ENCODE measurements at places on chromosomes 7 and 10.

GRCh38 chr10:88389456-88389855, 193.7 kb downstream of the RNLS start:
- DNase-seq = no peak

GRCh38 chr10:36450380-36450779, 675.0 kb upstream of the ANKRD30A start:
- DNase-seq = no peak

DNA sequence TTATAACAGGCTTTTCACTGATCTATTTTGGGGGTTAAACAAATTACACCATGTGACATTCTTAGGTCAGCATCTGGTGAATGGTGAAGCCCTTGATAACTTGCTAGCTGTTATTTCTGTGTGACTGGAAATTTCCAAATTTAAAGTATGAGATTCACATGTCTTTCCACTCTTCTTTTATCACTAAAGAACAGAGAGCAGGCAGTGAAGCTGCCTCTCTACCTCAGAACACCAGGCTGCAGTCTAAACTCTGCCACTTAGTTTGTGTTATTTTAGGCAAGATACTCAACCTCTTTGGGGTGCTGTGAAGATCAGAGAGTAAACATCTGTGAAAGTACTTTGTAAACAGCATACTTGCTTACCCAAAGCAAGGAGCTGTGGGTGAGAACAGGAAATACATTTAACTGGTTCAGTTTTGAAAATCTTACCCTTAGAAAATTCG, 15.5 kb upstream of the SP4 start:
- DNase-seq = no peak

DNA sequence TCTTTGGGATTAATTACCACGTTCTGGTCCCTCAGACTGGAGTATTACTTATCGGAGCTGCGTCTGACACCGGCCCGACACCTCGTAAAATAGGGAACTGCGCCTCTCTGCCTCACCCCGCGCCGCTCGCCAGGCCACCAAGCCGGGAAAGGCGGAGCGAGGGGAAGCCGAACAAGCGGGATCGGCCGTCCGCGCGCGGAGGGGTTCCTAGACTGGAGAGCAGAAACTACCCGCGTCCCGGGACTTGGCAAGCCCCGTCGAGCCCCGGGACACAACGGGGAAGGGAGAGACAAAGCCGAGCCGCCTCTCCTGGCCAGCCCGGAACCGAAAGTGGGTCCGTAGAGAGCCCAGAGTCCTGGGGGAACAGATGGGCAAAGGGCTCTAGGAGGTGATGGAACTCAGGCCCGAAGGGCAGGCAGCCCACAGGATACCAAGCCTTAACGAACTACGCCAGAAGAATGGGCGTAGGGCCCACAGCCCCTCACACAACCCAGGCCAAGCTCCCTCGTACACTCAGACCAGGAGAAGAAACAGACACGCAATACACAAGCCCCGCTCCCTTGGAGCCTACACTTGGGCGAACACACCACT, 6.5 kb downstream of the LBX1 start:
- no peak for DNase-seq

GRCh38 chr10:101889256-101890210, 45.9 kb upstream of the KCNIP2 start:
- DNase-seq = peak; percentile 72

DNA sequence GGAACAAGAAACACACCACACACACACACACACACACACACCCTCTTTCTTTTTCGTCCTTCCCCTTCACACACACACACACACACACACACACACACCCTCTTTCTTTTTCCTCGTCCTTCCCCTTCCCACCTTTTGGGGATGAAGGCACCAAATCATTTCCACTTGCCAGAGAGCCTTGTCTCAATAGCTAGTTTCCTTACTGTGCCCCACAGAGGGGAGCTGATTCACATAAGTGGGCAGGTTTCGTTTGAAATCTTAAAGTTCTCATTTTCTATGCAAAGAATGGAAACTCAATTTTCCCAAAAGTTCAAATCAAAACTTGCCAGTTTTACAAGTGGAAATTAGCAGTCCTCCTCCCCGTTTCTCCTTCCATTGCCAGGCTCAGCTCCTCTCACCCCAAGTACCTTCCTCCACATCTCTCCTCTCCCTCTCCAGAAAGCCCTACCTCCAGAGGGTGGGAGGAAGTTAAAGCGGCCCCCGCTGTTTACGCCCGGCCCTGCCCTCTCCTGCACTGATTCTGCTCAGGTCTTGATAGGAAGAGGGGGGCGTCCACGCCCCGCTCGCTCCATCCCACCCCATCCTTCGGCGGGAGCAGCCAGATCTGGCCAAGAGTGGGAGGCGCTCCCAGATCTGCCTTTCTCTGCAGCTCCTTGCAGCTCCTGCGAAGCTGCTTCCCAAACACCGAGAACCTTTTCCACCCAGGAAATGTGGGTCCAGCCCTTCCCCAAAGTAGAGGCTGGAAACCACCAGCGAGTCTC, 1.3 kb downstream of the CTTNBP2 start:
- DNase-seq = no peak

DNA sequence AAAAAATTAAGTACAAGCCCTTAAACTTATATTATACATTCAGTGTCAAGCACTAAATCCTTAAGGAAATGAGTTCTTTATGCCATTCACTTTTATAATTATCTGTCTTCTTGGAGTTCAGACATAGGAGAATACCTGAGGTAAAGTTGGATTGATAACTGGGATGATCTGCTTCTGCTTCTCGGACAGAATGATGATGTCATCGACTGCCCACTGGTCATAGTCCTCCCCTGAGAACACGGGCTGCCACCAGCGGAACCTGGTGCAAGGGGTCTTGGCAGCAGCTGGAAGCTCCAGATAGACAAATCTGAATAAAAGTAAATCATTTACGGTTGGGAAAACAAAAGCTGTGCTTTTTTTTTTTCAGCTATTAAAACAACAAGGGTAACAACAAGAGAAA, 148.2 kb upstream of the SLC26A5 start:
- DNase-seq = no peak

GRCh38 chr7:138575897-138576428, 115.9 kb downstream of the TRIM24 start:
- no peak for DNase-seq

DNA sequence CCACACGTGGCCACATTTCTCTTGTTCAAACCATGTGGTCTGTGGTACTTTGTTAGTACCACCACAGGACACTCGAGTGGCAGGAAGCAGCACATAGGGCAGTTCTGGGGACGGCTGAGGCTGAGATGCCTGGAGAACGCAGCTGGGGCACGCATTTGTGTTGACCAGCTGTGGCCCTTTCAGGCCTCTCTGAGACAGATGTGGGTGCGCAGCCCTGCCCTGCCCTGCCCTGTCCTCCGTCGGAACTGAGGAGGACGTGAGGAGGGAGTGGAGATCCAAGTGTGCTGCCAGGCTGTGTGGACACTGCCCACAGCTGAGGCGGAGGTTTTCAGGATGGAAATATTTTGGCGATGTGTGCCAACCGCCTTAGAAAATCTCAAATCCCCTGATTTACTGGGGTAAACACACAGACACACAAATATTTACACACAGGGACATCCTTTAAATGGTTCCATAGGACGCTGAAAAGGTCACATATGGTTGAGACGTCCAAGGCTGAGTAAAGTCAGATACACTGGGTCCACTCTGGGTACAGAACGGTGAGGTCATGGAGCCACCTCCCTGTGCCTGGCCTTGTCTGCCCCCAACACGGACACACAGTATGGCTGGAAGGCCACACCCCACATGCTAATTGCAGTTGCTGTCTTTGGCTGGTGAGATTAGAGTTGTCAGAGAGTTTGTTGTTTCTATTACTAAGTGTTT, 14.8 kb downstream of the BHLHA15 start:
- no peak for DNase-seq

- DNase-seq = peak; percentile 87
Measured at GRCh38 chr7:99142727-99143520, 984 bp downstream of the SMURF1 start.

DNA sequence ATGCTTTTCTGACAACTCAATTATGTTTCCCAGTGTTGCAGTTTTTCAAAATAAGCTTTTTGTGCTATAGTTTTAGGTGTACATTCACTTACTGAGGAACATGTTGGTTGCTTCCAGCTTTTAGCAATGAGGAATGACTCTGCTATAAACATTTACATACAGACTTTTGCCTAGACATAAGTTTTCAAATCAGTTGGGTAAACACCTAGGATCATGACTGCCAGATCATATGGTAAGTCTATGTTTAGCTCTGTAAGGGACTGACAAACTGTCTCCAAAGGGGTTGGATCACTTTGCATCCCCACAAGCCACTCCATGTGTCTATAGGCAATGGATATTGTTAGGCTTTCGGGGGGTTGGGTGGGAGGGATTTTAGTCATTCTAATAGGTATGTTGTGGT, 10.8 kb upstream of the GRID2IP start:
- no peak for DNase-seq

DNA sequence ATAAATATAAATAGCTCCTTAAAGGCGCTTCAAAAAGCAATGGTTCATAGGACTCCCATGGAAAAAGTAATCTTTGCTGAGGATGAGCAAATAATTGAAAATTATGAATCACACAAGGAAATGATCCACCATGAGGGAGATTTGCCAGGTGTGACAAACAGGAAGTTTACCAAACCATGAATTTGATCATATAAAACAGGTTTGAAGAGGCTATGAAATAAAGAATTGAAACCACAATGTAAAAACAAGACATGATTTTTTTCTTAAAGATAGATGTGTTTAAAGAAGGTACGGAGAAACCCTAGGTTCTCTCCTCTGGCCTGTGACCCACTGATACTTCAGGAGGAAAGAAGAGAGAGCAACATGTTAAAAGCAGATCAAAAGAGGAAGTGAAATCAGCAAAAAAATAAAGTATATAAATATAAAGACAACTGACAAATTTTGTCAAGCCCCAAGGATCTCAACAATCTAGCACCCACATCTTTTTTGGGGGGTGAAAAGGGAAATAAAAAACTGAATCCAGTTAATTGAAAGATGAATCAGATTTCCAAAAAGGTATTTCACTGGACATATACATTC, 111.3 kb upstream of the ASAH2 start:
- DNase-seq = no peak

DNA sequence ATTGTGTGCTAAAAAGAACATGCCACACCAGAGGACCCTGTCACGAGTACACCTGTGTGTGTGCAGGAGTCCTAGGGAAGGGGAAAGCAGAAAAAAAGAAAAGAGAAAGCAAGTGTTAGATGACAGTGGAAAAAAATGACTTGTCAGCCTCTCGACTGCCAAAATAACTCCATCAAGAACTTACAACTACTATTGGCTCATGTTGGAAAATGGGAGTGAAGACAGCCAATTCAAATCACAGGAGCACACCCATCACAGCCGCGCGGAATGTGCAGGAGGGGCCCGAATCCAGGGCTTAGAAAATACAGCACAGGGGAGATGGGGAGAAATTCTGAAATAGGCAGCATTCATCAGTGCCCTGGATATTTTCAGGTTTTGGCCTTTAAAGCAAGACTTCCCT, 38.1 kb upstream of the FOXI2 start:
- DNase-seq = no peak

GRCh38 chr10:78913219-78914059, 155.3 kb upstream of the ZMIZ1 start:
- DNase-seq = no peak

GRCh38 chr10:131708225-131708880, 192.5 kb upstream of the PPP2R2D start:
- DNase-seq = no peak

DNA sequence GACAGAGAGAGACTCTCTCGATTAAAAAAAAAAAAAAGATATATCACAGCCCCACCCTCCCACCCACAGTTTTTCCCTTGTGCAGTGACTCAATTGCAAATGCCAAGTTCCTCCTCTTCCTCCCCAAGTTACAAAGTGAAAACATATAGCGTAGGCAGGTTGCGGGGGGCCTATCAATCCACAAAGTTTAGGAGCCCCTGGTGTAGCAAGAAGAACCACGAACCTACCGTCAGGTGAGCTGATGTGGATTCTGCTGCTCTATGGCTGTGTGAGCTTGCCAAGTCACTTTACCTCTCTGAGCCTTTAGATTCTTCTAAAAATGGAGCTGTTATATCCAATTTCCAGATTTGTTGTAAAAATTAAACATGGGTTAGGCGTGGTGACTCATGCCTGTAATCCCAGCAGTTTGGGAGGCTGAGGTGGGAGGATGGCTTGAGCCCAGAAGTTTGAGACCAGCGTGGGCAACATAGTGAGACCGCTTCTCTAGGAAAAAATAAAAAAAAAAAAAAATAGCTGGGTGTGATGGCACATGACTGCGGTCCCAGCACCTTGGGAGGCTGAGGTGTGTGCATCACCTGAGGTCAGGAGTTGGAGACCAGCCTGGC, 8.2 kb upstream of the RHBDD2 start:
- DNase-seq = no peak

GRCh38 chr7:32479574-32480200, 10.5 kb downstream of the LSM5 start:
- DNase-seq = no peak

DNA sequence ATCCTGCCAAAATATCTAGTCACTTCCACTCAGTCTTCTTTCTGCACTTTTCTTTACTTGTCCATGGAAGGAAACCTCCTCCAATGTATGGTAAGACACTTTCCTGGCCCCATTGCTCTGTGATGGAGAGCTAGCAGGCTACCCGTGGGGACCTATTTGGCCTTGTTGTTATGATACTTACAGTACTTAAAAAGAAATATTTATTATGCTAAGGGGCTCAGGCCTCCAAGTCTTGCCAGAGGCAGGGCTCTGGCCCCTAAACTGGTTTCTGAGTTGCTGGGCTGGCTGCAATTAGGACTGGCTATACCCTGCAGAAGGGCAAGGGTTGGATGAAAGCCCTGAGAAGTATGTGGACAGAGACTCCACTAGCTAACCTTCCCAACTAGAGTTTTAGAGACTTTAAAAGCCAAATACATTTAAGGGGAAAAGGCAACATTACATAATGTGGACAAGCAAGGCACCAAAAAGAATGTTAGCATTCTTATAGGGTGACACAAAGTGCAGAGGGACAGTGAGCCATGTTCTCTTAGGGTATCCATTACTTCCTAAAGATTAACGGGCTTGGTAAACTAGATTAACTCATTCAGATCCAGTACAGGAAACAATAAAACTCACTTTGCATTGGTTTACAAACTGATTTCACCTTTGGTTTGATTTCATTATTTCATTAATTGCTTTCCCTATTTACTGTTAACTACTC, 84.9 kb upstream of the INHBA start:
- no peak for DNase-seq

- no peak for DNase-seq
Measured at GRCh38 chr7:100896732-100897608, 1.3 kb upstream of the ACHE start.
